ENCODE measurements at places on chromosomes 7 and 10.

- DNase-seq = no peak
Observed at GRCh38 chr7:73967832-73968290, 60.1 kb upstream of the ELN start.

- DNase-seq = no peak
Observed at GRCh38 chr7:11021468-11021867, 47.8 kb downstream of the PHF14 start.

- DNase-seq = no peak
Observed at GRCh38 chr7:141544831-141545230, 6.4 kb upstream of the AGK start.

DNA sequence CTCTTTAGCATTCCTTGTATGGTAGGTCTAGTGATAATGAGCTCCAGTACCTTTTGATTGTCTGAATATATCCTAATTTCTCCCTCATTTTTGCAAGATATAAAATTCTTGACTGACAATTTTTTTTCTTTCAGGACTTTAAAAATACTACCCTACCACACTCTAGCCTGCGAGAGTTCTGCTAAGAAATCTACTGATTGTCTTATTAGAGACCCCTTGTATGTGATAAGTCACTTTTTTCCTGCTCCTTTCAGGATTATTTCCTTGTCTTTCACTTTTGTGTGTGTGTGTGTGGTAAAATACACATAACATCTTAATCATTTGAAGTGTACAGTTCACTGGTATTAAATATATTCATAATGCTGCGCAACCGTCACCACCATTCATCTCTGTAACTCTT lies 68.7 kb upstream of the PPP1R9A start:
- no peak for DNase-seq

GRCh38 chr10:526651-527312 lies 162.7 kb downstream of the DIP2C start:
- no peak for DNase-seq

- DNase-seq = no peak
Observed at GRCh38 chr7:84076219-84076618, 118.4 kb downstream of the SEMA3A start.
